Caudate nucleus (tissue), 63 donors: ENCODE measurements at places on chromosomes 7 and 10.
A peak's percentile ranks its signal among the peaks of the same experiment; 100 is the strongest.

GRCh38 chr7:149166142-149166541, 18.9 kb downstream of the ZNF398 start:
- no peak for DNase-seq

GRCh38 chr7:90582164-90582563, 14.0 kb upstream of the CDK14 start:
- DNase-seq: no peak

GRCh38 chr10:72649291-72649690, 23.4 kb upstream of the MICU1 start:
- DNase-seq: no peak

GRCh38 chr10:49564461-49565009, 25.6 kb upstream of the ERCC6 start:
- DNase-seq: no peak

DNA sequence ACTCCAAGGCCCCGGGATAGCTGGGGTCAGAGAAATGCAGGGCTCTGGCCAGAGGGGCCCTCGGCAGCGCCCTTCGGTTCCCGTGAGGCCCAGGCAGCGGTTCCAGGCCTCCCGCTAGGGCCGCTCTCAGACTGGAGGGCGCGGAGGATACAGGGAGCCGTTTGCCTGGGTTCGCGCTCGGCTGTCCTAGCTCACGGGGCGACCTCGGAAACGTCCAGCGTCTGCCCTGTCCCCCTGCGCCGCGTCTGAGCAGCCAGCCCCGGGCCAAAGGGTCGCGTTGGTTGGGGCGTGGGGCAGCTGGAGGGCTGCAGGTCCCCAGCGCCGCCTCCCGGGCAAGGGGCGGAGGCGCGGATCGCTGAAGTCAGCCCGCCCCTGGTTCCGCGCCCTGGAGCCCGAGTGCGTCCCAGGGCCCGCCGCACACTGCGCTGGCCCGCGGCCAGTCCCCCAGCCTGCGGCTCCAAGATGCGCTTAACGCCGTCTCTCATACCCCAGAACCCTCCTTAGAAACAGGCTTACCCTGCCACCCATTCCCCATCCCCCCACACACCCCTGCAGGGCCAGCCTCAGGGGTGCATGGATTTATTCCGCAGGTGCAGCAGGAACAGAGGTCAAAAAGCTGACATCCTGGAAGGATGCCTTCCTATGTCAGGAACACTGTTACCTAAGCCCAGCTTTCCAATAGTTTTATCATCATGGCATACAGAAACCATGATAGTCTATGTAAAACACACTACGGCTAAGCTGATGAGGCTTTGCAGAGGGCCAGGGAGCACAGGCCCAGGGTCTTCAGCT, 22.1 kb upstream of the OPN4 start:
- DNase-seq: peak; percentile 20

DNA sequence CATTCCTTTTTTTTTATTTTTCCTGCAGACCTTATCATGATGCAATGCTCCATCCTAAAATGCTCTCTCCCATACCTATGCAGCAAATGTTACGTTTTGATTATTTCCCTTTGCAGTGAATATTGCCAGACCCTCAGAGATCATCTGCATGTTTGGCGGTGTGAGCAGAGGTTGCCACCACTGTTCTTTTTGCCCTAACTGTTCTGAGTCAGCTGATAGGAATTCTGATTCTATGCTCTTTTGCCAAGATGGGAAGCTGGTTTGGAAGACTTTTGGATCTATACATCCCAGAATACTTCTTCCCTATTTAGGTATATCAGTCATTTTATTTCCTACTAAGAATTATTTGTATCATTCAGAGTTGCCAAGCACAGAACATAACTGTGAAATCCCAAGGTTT, 130.5 kb downstream of the KLF6 start:
- no peak for DNase-seq

GRCh38 chr7:107463139-107464078, 6.4 kb upstream of the GPR22 start:
- peak; percentile 30 for DNase-seq

DNA sequence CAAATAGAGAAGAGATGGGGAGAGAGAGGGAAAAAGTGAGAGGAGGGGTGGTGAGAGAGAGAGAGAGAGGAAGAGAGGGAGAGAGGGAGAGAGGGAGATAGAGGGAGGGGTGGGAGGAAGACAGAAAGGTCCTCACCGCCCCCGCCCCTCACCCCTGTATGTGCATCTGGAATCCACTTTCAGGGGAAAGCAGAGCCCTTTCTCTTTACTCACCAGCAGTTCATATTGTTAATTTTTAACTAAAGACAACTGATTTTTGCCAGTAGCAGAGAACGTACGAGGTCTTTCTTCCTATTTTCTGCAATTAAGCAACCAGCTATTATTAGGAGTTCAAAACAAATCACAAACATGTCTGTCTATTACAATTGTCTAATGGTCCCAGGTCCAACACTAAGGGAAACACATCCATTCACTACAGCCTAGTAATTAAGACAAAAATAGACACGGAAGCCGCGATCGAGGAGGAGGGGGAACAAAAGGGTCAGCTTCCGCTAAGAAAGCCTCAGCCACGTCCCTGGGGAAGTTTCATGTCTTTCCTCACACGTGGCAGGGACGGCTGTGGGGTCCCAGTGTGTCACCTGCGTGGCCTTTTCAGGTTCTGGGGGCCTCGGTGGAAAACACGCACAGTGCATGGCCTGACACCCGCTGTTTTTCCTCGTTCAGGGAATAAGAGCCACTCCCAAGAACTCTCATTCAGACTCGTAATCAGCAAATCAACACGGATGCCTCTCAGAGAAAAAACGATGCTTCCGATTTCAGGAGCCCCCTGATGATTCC, 572.0 kb downstream of the PTPRN2 start:
- no peak for DNase-seq

GRCh38 chr7:150958597-150958996, 19.5 kb downstream of the KCNH2 start:
- no peak for DNase-seq

DNA sequence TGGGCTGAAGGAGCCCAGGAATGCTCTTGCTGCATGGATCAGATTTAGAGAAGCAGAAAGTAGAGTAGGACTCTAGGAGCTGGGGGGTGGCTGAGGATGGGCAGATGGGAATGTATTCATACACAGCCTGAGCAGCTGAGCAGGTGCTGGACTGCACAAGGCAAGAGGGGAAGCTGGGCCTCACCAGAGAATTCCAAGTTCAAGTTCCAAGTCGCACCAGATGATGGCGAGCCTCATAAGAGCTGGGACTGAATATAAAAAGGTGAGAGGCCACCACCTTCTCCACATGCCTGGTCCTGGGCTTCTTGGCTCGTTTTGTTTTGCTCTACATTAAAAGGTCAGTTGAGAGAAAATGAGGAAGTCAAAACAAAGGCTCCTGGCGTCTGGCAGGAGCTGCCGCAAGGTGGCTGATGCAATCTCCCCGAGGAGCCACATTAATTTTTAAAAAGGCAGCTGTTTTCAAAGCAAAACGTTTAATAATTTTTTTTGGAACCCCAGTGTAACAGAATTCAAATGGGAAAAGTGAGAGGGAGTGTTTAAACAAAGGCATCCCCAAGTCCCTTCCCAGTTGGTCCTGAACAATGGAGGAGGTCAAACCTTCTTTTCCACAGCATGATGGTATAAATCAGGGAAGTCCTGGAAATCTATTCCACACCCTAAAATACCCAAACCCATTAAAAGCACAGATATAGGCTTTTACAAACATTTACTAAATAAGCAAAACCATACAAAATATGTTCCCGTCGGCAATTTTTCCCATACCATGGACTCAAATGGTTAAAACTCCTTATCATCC, 9.5 kb downstream of the CYREN start:
- no peak for DNase-seq

- no peak for DNase-seq
Measured at GRCh38 chr10:62021978-62022802, 120.7 kb downstream of the ARID5B start.

DNA sequence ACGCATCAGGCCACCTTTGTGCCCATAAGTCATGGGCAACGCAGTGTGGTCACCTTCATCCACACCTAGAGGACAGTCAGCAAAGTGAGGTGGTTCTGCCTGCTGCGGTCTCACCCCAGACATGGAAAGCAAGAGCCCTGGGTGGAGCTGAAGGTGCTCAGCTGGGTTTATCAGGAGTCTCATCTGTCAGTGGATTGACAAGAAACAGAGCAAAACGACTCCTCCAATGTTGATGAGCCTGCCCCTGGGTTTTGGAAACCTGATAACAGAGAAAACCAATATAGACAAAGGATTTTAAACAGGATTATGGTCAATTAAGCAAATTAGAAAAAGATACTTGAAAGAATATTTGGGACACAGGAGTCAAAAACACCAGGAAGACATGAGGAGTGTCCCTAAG, 229.3 kb upstream of the PRSS58 start:
- DNase-seq: no peak

GRCh38 chr7:43076189-43076605, 36.2 kb upstream of the HECW1 start:
- DNase-seq: no peak

- DNase-seq: no peak
Measured at GRCh38 chr10:100446130-100446761, 16.6 kb upstream of the WNT8B start.

DNA sequence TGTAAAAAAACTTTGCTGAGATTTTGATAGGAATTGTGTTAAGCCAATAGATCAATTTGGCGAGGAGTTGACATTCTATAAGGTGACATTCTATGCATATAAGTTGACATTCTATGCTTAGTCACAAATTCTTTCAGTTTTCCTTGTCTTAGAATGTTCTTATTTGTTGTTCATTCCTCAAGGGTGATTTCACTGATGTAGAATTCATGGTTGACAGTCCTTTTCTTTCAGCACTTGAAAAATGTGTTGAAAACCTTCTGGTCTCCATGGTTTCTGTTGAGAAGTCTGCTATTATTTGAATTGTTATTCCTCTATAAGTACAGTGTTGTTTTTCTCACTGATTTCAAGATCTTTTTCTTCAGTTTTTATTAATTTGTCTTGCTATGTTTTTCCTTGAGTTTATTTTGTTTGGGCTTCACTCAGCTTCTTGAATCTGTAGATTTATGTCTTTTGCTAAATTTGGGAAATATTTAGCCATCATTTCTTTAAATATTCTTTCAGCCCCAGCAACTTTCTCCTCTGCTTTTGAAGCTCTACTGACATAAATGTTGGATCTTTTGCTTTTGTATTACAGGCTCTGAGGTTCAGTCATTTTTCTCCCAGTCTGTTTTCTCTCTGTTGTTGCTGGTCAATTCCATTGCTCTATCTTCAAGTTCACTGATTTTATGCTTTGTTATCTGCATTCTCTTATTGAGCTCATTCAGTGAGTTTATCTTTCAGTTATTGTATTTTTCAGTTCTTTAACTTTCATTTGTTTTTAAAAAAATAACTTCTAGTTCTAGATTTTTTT, 154.9 kb downstream of the SDK1 start:
- DNase-seq: no peak

- no peak for DNase-seq
Measured at GRCh38 chr10:91271886-91272285, 51.4 kb downstream of the PCGF5 start.

GRCh38 chr7:51311166-51311565, 5.4 kb downstream of the COBL start:
- DNase-seq: no peak

DNA sequence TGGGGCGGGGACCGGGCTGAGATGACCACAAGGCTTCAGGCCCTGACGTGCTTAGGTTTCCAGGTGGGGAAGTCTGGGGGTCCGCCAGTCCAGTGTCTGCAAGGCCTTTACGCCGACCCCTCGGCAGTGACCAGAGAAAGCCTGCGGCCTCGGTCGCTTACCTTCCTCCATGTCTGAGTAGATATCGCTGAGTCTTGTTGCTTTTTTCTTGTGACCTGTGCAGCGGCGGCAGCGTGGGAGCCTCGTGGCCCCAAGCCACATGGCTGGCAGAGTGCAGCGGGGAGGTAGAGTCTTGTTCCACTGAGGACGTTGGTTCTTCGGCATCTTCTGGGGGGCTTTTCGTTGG, 329 bp downstream of the NOLC1 start:
- DNase-seq: no peak

- no peak for DNase-seq
Measured at GRCh38 chr7:1576521-1577253, 6.9 kb upstream of the PSMG3 start.

DNA sequence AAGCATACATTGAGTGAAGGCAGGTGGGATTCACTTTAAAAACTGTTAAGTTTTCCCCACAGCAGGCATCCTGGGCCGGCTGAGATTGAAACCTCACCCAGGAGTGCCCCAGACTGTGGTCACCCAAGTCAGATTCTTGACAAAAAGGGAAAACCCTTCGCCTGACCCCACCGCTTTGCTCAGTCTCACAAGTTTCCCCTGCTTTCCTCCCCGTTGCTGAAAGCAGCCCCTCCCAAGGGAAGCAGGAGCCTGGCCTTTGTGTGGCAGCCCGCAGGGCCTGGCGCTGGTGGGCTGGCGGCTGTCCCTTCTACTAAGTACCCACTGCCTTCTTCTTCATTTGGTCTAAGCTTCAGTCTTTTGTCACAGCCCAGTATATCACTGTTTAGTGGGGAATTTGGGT, 16.0 kb downstream of the RNF32 start:
- DNase-seq: no peak

- no peak for DNase-seq
Measured at GRCh38 chr10:118669835-118670234, 74.4 kb upstream of the PRLHR start.
